ENCODE measurements at places on chromosomes 7 and 10.

GRCh38 chr10:76469675-76470074, 1038.3 kb downstream of the LRMDA start:
- no peak for DNase-seq

- DNase-seq: no peak
Measured at GRCh38 chr7:138755331-138755747, 42.5 kb upstream of the TMEM213 start.

DNA sequence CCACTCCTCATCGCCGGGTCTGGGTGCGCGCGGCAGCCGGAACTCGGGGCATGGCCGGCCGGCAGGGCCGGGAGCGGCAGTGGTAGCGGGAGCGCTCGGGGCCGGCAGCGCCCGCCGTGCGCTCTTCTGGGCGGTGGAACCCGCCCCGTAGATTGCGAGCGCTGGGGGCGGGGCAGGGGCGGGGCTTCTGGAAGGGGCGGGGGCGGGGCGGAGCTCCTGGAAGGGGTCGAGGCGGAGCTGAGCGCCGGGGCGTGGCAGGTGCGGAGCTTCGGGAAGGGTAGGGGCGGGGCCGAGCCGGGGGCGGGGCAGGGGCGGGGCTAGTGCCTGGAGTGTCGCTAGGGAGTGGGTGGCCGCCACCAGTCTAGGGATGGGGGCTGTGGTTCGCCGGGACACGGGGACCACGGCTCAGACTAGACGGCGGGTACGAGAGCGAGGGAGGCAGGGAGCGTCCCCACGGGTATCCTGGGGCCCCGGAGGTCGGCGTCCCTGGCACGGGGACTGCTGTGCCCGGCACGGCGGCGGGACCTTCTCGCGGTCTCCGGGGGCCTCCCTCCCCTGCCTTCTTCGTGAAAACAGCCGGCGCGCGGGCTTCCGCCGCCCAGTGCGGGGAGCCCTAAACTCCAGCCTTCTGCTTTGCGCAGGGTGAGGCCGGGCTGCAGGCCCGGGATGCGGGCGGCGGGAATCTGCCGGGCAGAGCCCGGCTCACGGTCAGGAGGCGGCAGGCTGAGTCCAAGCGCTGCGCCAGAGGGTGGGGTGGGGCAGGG, at the start of gene STK32C:
STK32C (minus strand) TSS at position 128 of the 764 bp plus-strand sequence; CDS start at position 11, 117 bp downstream.
- peak; percentile 76 for DNase-seq

GRCh38 chr10:77305650-77306632, 331.7 kb downstream of the KCNMA1 start:
- no peak for DNase-seq

GRCh38 chr10:117755659-117756014, 213.1 kb downstream of the EMX2 start:
- no peak for DNase-seq

DNA sequence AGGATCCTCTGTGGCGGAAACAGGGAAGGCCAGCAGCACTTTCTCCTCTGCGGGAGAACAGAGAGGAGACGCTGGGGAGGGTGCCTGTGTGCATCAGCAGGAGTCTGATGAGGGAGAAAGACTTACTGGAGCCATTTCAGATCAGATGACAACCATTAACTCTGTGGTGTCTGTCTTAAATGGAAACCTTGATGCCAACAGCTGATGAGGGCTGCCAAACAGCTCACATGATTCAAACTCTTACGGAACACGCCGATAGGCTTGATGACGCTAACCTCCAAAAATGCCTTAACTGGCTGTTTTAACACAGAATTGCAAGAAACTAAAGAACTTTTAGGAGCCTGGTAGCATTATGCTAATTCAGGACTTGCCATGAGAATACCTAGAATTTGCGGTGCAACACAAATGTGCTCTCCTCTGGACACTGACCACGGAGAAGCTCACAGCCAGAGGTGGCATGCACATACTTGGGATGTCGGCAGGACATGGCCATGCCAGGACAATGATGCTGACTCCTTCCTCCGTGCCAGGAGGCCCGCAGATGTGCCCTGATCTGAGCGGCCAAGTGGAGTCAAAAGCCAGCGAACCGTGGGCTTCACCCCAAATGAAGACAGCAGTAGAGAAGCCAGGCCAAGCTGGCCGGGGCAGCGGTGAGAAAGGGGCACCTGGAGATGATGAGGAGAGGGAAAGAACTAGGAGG, 154.9 kb downstream of the ZMYND11 start:
- DNase-seq: peak; percentile 33

DNA sequence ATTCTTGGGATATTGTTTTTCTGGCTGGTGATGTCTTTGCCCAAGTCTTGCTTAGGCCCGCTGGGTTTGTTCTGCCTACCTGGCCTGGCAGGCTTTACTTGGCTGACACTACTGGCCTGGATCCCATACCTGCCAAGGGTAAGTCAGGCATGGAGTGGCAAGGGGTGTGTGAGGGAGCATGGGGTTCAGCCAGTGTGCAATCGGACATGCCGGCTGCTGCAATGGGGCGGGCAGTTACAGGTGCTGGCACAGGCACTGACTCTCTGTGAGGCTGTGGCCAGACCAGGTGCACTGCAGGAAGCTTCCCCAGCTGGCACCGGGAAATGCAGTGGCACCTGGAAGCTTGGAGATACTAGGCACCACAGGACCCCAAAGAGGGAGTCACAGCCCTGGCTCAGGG, 168.4 kb downstream of the PON1 start:
- no peak for DNase-seq

DNA sequence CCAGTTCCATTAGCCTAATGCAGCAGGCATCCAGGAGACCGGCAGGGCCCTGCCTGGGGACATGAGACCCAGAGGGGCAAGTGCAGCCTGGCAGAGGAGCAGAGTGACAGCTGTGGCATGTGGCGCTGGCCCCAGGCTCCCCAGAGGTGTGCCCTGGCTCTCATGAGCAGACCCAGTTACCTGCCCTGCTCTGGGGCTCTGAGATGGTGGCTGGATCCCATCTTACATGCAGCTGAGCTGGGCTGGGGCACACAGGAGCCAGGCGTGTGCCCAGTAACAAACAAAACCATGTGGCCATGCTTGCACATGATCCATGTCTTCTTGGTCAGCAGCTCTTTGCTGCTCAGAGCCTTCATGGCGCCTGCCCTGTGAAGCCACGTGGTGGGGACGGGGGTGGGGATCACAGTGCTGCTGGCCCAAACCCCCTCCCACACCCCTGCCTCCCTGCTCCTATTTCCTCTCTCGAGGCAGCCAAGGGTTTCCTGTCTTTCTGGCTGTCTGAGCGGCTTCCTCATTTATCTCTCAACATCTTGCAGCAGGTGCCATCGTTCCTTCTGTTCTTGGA, 40.3 kb upstream of the GTF2I start:
- no peak for DNase-seq

DNA sequence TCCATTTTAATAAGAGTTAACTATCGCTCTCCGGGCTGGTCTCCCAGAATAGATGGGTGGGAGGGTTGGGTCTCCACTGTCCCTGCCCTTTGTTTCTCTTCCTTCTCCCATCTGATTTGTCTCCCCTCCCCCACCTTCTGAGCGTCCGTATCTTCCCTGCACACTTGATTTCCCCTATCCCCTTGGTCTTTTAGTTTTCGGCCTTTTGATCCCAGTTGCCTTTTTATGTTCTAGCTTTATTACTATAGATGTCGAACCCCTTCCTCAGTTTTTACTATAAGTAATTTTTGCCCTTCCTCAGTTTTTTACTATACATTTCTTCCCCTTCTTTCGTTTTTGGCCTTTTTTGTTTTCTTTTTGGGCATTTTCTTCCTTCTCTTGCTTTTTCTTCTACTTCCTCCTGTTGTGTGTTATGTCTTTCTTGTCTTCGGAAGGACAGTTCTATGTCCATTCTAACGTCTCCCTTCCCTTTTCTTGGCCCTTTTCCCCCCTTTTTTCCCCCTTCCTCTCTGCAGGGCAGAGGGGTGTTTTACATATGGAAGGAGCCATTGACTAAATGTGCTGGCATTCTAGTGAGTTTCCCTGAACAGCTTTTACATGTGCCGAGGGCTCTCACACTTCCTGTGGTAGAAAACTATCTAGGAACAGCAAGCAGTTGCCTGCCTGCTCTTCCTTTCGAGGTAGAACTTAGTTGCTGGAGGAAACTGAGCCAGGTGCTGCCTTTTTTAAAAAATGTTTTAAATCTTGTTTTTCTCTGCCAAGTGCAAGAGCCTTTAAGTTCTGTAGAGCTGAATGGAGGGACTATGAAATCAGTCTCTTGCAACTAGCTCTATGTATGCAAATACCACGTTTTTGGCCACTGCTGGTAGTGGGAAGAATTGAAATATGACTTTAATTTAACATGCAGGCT, 2.8 kb downstream of the TET1 start:
- no peak for DNase-seq

DNA sequence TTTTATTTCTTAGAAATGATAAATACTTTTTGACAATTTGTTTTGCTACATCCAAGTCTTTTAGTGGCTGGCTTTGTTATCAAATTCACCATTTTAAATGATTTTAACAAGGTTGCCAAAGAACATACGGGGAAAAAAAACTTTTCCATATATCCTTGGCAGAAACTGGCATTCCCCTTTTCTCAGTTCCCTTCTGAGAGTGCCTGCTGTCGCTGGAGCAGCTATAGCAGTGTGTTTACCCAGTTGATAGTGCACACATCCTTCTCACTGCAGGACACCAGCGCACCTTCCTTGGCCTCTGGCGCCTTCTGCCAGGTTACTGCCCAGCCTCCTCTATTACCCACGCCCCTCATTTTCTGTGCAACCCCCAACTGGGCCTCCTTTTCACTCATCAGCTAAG, 94.1 kb downstream of the ALOX5 start:
- no peak for DNase-seq

DNA sequence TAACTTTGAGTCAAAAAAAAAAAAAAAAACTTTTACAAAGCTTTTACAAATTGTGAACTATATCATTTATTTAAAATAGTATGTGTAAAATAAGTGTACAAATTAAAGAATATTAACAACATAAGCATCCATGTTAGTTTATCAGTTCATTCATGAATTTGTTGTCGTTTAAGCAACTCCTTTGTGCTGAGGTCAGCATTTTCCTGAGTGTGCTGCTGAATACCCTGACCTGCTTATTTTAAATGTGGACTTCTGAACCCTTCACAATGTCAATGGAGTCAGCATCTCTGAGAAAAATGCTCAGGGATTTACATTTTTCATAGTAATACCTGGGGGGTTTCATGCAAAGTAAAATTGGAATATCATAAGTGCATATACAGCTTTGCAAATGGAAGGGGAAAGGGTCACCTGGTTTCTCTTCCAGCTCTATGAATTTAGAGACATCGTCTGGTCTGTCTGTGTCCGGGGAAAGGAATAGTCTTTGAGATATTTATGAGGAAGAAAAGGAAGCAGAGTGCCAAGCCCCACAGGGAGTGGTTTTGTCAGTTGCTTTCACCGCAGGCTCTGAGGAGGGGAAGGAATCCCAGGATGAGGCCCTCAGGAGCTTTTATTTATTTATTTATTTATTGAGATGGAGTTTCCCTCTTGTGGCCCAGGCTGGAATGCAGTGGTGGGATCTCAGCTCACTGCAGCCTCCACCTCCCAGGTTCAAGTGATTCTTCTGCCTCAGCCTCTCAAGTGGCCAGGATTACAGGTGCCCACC, 125.5 kb upstream of the SVIL start:
- no peak for DNase-seq

GRCh38 chr7:44191171-44191570, 1.9 kb upstream of the GCK start:
- DNase-seq: no peak

- DNase-seq: no peak
Measured at GRCh38 chr7:124085179-124085578, 52.3 kb upstream of the TMEM229A start.

GRCh38 chr7:133434246-133434865, 181.5 kb downstream of the EXOC4 start:
- peak; percentile 13 for DNase-seq

DNA sequence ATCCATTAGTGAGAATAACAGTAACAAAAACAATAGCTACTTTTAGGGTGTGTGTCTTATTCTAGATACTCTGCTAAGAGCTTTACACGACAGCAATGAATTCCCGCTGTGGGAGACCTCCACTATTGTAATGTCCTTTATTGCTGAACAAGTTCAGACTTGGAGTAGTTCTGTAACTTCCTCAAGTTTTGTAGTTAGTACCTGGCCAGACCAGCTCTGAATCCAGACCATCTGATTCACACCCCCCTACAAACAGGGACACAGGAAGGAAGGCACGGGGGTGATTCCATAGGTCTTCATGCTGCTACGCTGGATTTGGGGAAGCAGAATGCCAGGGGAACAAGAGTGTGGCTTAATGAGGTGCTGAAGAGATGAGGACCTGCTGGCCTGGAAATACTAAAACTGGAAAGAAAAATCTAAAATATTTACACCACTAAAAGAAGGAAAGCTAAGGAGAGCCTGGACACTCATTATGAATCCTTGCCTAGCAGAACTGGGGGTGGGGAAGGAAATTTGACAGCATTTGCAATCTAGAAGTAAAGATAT, 194.6 kb upstream of the TMEM72 start:
- no peak for DNase-seq

GRCh38 chr10:7426349-7426748, 15.5 kb upstream of the SFMBT2 start:
- DNase-seq: no peak

DNA sequence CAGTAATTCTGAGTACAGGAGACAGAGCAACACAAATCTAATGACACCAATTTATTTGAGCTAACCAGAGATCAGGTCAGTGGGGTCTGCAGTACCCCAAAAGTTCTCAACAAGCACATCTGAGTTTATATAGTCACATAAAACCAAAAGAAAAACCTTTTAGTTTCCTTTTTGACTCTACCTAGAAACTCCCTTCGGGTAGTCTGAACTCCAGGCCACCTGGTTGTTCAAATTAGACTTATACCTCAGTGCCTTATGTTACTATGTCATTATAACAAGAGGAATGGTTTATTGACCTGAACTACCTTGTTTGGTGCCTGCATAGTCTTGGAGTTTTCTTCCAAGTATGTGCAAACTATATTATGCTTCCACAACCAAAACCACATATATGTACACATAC, 14.6 kb downstream of the ZCWPW1 start:
- DNase-seq: no peak

- DNase-seq: no peak
Measured at GRCh38 chr10:124476043-124476725, 14.6 kb downstream of the LHPP start.

Data from stromal cell of bone marrow (primary cell).